Glutamatergic neuron (in vitro differentiated cells): ENCODE measurements at places on chromosomes 1 and 21.

DNA sequence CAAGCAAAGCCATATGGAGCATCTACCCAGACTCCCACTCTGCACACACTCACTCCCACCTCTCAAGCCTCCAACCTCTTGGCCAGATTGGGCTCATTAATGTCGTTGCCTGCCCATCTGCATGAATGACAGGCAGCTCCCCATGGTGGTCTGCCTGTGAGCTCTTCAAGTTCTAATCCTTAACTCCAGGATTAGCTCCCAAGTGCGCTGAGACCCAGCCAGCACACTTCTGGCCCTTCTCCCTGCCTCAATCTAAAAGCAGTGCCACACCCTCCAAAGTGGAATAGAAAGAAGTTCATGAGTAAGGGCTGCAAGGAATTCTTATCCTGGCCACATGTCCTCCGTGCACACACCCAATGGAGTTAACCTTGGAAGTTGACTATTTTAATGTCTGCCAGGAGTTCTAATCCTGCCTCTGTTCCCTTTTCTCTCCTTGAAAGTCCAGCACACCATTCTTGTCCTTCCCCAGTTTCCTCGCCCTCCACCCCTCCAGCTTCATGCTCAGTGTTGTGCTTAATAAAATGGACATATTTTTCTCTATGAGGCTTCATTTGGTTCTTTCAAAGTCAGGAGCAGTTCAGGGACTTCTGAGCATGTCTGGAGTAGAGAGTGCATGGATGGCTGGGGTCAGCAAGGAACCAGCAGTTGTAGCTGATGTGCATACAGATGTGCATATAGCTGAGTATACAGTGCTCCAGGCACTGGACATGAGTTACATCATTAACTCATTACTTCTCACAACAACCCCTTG is 30.1 kb downstream of the CAMK1G start:
- DNase-seq, result no peak

DNA sequence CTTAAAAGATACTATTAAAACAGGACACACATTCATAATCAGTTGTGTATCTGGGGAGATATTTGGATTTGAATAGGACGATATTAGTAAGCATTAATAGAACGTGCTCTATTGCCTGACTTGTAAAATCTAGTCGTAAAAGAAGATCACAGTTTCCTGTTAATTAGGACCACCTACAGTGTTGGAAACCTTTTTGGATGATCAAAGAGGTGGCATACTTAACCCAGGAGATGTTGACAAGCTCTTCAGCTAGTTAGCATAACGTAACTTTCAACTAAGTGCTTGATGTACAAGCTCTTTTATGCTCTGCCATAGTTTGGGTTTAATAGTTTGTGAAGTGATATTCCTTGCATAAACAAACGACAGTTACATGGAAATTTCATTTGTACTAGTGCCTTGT is 293.3 kb upstream of the NR5A2 start:
- no peak for DNase-seq

DNA sequence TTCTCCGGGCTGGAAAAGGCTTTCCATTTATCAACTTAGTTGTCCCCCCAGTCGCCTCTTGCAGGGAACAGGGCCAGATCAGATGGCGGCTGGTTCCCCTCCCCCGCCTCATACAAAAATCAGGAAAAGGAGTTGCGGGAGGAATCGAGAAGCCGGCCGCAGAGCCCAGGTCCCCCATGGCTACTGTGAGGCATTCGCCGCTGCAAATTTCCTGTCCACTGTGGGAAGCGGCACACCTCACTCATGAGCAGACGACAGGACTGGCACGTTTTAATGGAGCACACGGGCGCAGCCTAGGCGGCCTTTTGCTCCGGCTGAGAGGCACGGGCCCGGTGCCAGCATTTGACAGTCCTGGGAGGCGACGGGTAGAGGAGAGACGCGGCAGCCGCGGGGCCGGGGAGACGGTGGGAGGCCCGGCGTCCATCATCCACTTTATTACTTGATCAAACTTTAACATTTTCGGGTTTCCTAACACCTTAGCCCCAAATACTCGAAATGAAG is 1.1 kb downstream of the GNG4 start:
- DNase-seq, result peak; percentile 63

DNA sequence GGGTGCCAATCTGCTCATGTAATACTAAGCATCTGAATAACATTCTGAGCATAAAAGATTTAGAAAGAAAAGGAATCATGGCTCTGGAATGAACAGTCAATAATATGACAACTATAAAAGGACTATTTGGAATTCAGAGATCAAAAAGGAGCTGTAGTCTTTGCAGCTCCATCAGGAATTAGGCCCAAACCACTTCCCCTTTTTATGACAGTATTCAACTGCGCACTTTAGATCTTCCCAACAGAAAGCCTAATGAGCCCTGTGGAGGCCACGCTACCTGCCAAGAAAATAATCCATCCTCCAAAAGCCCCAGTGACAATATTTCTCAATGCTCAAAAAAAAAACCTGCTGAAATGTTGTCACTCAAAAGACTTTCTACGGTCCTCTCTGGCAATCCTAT is 163.2 kb downstream of the SNX7 start:
- DNase-seq, result no peak

GRCh38 chr1:72357411-72357810 is 75.1 kb upstream of the NEGR1 start:
- DNase-seq, result no peak

DNA sequence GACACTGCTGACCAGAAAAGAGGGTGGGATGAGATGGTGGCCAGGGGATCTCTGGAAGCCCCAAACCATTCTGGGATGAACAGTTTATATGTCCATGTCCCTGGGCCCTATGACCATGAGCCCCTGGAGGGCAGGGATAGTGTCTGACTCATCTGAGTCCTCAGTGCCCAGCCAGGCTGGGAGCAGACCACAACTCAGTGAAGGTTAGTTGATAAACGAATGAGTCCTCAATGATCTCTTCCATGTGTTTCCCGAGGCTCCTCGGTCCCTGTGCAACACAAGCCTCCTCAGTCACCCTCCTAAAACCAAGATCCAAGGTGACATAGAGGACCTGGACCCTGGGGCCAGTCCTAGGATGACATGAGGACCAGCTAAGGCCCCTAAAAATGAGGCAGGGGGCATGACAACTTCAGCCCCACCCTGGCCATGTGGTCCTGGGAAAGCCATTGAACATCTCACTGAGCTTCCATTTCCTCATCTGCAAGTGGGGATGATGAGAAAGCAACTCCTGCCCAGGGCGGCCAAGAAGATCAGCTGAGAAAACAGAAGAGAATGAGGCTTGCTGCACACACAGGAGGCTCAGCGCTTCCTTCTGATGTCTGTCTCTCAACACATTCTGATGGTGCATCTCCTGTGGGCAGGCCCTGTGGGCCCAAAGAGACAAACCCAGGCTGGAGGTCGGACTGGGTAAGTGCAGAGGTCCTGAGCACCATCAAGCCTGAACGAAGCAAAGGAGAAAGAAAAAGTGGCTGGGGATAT is 86.3 kb downstream of the GLIS1 start:
- DNase-seq, result no peak

DNA sequence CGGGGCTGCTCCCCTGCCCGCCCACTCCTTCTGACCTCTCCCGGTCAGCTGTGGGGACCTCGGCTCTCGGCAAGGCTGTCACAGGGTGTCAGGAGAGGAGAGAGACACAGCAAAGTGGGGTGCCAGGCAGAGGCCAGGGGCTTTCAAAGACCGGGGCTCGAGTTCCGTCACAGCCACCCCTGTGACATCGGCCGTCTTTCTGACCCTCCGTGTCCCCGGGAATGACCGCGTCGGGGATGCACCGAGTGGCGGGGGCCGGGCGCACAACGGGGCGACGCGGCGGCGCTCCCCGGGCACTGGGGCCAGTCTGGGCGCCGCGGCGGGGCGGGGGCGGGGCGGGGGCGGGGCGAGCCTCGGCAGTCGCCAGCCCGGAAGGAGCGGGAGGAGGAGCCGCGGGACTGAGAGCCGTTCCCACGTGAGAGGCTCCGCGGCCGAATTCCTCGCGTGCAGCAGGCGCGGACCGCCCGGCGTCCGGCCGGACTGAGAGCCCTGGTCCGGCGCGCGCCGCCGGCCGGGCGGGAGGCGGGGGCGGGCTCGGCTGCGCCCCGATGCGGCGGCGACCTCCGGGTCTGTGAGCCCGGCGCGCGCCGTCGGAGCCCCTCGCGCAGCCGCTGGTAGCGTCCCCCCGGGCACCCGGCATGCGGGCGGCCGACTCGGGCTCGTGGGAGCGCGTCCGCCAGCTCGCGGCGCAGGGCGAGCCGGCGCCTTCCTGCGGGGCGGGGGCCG is 229.7 kb upstream of the TMEM51 start:
- DNase-seq, result peak; percentile 39
